Stimulated activated CD4-positive, alpha-beta T cell treated with anti-CD3 and anti-CD28 coated beads, TNF-alpha, amount 100 ng/mL, for 4 hours (primary cell): ENCODE measurements at places on chromosomes 12 and 14.

GRCh38 chr14:100067971-100068959 is 3.0 kb downstream of the EVL start:
- DNase-seq: no peak

- no peak for DNase-seq
Observed at GRCh38 chr12:2239381-2239871, 186.6 kb downstream of the CACNA1C start.

GRCh38 chr12:23662966-23663365 is 286.5 kb downstream of the SOX5 start:
- no peak for DNase-seq

DNA sequence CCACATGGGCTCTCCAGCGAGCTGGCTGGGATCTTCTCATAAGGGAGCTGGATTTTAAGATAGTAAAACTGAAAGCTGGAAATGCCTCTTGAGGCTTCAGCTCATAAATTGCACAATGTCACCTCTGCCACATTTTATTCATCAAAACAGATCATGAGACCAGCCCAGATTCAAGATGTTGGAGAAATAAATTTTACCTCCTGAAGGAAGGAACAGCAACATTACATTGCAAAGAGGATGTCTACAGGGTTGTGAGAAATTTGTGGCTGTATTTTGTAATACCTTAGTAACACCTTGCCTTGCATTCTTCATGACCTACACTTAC is 43.1 kb upstream of the KRR1 start:
- no peak for DNase-seq

DNA sequence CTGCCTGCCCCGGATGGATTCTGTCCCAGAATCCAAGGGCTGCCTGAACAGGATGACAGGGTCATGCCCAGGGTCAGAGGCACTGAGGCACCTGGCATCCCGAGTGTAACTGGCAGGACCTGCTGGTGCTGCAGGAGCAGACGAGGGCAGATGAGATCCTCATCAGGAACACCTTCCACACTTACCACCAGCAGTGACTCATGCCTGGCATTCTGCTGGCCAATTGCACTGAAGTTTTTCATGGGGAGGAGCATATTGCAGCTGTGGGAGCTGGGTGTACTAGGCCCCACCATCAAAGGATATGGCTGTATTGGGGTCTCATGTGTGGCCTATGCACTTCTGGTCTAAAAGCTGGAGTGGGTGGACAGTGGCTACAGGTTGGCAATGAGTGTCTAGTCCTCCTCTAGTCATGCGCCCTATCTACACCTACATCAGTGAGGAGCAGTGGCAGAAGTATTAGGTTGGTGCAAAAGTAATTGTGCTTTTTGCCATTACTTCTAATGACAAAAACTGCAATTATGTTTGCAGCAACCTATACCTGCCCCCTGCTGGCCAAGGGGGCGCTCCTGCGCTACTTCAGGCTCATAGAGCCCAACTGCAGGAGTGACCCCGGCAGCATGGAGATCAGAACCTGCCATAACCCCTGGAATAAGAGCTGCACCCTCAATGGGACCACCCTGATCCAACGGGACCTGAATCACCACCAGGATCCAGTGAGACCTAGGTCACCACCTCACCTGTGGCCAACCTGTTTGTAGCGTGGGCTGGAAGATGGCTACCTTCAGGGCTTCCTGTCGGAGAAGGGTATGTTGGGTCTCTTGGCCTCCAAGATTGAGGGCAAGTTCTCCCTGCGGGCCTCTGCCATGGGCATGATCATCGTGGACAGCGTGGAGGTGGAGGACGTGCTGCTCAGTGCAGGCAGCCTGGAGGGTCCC is 8.0 kb upstream of the C12orf42 start:
- DNase-seq: no peak

DNA sequence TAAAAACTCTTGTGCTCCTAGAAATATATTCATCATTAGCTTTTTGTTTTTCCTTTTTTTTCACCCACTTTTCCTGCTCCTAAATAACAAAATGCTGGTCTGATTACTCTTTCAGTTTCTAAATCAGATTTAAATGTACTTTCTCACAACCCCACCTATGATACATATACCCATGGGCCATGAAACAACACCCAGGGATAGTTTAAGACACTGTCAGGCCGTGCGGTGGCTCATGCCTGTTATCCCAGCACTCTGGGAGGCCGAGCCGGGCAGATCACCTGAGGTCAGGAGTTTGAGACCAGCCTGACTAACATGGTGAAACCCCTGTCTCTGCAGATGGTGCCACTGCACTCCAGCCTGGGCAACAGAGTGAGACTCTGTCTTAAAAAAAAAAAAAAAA is 1.6 kb upstream of the NUMB start:
- no peak for DNase-seq

DNA sequence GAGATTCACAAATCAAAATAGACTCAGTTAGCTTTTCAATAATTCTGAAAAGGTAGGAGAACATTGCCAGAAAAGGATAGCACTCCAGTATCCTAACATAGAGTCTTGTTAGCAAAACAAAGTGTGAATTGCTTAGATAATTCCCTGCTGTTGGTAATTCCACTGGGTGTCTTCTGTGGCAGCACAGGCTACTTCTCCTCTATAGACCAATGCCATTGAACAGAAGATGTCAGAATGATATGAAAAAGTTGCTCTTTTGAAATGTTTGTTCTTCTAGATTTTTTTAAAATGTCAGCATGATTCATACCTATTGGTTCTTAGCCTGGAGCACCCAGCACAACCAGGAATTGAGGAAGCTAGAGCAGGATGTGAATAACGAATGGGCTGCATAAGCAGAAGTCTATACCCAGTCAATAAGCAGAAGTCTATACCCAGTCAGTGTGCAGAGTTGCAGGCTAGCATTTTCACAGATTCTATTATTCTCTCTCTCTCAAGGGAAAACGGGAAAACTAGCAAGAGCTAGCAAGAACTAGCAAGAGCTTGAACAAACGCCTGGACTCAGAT is 112.8 kb downstream of the SYT1 start:
- DNase-seq: no peak

DNA sequence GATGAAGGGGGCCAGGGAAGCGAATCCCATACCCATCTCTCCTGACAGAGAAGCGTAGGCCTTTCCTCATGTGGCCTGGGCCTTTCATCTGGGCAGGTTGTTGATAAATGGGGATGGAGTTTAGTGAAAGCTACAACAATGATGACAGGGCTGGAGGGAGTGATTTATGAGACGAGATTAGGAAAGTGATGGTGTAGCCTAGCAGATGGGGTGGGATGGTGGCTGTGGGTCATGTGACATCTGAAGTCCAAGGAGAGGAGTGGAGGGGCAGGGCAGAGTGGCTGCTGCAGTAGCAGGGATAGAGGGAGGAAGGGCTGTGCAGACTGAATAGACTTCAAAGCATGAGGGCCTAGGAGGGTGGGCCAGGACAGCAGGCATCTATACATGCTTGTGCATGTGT is 85.5 kb downstream of the ADCK1 start:
- DNase-seq: no peak

- no peak for DNase-seq
Observed at GRCh38 chr12:131353826-131354225, 357.1 kb upstream of the SFSWAP start.

GRCh38 chr14:99242816-99243721 is 28.9 kb downstream of the BCL11B start:
- DNase-seq: no peak

DNA sequence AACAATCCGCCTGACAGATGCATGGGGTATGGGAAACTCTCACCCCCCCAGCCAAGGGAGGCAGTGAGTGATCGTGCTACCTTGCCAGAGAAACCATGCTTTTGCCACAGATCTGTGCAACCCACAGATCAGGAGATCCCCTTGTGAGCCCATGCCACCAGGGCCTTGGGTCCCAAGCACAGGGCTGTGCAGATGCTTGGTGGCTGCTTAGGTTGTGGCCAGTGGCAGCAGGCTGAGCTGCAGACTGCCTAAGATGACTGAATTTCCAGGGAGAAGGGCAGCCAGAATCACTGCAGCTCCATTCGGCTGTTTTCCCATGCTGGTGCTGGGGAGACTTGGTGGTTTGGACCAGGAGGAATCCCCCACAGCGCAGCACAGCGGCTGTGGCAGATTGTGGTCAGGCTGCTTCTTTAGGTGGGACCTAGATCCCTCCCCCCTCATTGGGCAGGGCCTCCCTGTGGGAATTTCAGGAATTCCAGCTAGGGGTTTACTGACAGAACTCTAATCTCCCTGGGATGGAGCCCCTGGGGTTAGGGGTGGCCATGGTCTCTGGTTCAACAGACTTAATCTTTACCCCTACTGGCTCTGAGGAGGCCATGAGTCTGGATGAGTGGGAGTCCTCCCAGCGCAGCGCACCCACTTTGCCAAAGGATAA is 264.6 kb upstream of the DAAM1 start:
- DNase-seq: no peak

DNA sequence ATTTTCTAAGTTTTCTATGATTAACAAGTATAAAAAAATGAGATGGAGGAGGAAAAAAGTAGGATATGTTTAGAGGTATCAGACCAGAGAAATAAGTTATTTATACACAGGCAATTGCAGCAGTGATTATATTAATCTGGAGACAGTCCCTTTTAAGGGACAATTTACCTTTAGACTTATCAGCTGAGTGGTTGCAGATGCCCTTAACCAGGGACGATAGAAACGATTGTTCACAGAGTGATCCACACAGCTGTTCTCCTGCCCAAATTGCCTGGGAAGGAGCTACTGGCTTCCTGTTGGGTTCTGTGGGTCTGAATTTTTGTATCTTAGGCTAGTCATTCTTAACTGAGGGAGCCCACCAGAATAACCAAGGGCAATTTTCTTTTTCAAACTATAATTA is 66.4 kb downstream of the GCH1 start:
- DNase-seq: no peak

- no peak for DNase-seq
Observed at GRCh38 chr12:74334780-74335179, 202.9 kb upstream of the ATXN7L3B start.

DNA sequence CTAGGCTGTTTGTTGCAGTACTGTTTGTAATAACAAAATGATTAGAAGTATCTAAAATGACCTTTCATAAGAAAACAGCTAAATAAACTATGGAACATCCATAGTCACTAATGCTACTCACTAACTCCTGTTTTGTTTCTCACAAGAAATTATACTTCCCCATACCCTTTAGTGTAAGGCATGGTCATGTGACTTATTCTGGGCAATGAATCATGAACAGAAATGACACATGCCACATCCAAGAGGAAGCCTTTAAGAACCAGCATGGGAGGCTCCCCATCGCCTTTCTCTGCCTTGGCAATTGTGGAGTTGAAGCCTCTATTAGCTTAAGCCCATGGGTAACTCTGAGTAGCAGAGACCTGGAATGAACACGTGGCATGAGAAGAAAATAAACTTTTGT is 49.3 kb downstream of the KSR2 start:
- DNase-seq: no peak

- no peak for DNase-seq
Observed at GRCh38 chr14:60532442-60532841, 23.5 kb downstream of the SIX6 start.

DNA sequence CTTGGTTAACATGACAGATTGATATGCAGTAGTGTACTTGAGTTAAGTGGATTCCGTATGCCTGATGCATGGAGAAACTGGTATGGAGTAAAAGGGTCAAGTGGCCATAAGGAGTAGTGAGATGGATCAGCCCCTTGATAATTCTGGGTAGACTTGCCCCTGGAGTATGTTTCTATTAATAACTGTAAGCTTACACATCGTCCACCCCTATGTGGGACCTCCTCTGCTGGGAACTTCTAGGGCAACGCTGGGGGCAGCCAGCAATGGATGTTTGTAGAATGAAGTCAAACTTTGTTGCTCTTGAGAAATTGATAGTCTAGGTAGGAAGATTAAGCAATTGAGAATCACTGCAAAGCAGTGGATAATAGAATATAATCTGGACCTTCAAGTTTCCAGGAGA is 3.5 kb downstream of the C12orf75 start:
- DNase-seq: no peak

DNA sequence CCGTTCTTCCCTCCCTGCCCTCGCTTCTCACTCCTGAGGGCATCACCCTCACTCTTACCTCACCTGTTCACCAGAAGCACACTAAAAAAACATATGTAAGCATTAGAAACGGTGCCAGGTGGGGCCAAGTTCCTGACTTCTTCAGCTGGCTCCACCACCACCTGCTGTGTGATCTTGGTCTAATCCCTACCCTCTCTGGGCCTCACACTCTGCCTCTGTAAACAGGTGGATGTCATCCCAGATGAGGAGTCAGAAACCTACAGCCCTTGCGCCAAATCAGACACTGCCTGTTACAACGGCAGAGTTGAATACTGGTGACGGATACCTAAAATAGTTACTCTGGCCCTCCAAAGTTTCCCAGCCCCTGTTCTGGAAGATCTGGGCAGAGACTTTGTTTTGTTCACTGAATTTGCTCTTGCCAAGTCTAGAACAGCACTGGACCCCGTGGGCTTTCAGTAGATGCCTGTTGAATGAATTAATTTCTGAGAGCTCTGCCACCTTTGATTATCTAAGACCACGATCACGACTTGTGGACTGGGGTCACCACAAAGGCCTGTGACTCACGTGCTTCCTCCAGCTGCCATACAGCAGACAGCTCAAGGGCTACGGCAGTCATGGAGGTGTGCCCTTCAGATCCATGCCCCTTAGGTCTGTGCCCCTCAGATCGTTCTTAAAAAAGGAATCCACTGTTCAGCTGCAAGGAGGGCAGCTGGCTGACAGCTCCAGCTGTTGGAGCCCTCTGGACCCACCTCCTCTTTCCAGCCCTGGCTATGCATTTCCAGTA is 71.9 kb downstream of the GSC start:
- no peak for DNase-seq

GRCh38 chr14:29242755-29243754 is 476.5 kb downstream of the FOXG1 start:
- DNase-seq: no peak

GRCh38 chr12:90653040-90653439 is 301.9 kb downstream of the CCER1 start:
- no peak for DNase-seq

DNA sequence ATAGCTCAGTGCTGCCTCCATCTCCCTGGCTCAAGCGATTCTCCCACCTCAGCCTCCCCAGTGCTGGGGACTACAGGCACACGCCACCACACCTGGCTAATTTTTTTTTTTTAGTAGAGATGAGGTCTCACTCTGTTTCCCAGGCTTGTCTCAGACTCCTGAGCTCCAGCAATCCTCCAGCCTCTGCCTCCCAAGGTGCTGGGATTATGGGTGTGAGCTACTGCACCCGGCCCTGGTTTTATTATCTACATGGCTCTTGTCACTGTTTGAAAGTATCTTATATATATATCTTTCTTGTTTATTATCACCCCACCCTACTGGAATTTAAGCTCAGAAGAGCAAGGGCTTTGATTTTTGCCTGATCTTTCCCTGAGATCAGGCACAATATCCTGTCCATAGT is 7.6 kb upstream of the TMED10 start:
- DNase-seq: no peak

GRCh38 chr12:124863416-124864325 is at the start of gene SCARB1:
SCARB1 (minus strand) TSS chr12:124863864; CDS start chr12:124863720, 144 bp downstream.
- DNase-seq: peak; percentile 64

DNA sequence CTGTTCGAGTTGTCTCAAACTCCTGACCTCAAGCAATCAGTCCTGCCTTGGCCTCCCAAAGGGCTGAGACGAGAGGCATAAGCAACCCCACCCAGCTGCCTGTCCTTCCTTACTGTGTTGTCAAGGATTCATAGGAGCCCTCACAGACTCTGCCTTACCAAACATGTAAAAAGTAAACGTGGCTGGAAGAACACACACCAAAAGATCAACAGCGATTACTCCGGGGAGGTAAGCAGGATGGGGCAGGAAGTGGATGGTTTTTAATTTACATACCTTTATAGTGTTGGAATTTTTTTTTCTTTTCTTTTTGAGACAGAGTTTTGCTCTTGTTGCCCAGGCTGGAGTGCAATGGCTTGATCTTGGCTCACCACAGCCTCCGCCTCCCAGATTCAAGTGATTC is 61.5 kb upstream of the EGLN3 start:
- DNase-seq: no peak
